ENCODE measurements at places on chromosomes 5 and 9.

DNA sequence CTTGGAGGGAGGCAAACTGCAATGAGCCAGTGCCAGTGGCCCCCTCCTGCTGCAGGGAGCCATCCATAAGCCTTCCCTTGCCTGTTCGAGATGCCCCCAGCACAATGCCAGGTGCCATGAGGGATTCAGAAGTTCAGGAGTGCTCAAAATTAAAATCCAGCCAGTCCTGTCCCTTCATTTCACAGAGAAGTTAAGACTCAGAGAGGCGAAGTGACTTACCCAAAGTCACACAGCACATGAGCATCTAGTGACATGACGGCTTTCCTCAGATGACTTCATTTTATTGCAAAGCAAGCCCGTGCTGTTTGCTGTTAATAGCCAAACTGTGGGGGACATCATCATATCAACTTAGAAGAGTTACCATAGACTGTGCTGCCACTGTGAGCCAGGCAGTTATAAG, 69.3 kb upstream of the SAP30L start:
- DNase-seq, result no peak

- DNase-seq, result no peak
Measured at GRCh38 chr5:116135344-116135743, 50.5 kb downstream of the COMMD10 start.

- no peak for DNase-seq
Measured at GRCh38 chr9:71472400-71472799, 295.9 kb downstream of the CEMIP2 start.

DNA sequence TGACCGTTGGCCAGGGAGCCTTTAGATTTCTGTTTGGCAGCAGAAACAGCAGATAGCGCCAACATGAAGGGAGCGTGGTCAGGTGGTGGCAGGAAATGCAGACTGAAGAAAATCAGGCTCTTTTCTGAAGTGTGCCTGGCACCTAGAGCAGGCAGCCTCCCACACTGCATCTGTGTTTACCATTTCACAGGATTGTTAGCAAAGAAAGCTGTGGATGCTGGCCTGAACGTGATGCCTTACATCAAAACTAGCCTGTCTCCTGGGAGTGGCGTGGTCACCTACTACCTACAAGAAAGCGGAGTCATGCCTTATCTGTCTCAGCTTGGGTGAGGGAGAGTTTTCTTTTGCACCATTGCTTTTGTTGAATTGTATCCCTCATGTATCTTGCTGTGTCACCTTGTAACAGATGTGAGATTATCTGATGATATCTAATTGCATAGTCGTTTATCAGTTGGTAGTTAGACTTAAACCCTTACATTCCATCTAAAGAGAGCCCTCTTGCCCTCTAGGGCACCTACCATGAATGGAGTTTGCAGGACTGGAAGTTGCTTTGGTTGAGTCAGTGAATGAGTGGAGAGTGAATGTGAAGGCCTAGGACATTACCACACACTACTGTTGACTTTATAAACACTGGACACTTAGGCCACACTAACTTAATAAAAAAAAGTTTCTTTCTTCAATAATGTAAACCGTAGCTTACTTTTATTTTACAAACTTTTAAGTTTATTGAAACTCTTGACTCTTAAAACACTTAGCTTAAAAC, 42.8 kb downstream of the ACO1 start:
- no peak for DNase-seq

DNA sequence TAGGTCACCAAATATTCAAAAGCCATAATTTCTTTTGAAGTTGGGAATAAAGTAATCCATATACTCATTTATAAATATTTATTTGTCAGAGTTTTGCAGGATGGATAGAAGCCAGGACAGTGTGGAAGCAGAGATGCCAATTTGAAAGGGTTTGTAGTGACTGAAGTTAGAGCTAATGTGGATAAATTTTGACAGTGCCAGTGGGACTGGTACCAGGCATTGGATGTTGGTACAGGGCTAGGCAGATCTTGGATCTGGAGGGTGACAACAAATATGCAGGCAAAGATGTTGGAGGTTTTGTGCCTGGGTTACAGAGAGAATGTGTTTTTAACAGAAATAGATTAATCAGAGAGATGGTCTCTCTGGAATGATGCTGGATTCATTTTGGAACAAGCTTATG, 135.6 kb downstream of the DMRTA1 start:
- no peak for DNase-seq

- no peak for DNase-seq
Measured at GRCh38 chr5:55524816-55525215, 9.9 kb downstream of the PLPP1 start.
